ENCODE measurements at places on chromosomes 3 and 15.
A peak's percentile ranks its signal among the peaks of the same experiment; 100 is the strongest.

- no peak for DNase-seq
Measured at GRCh38 chr3:144692488-144692887, 720.9 kb downstream of the DIPK2A start.

DNA sequence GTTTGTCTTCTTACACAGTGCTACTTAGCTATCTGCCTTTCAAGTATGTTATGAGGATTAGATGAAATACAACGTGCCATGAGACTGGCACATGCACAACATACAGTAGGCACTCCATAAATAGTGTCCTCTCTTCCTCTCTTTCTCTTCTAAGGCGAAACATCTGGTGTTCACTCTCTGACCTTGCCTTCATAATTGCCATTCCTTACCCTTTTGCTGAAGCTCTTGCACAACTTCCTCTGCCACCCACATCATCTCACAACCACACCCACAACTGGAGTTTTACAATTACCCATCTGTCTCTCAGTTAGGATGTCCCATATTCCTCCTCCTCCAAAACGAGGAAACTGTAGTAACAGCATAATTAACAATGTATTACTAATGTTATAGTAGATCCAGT is 26.4 kb upstream of the ACP3 start:
- no peak for DNase-seq

DNA sequence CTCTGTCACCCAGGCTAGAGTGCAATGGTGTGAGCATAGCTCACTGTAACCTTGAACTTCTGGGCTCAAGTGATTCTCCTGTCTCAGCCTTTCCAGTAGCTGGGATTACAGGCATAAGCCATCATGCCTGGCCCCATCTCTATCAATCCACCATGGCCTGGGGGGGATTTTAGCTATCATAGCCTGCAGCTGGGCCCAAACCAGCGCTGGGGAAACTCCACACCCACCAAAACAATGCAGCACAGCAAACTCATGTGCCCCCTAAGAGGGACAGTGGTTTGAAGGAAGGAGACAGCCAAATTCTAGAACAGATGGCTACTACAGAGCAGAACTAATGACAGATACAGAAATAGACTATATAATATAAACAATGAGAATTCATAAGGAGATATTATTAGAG is 13.8 kb upstream of the NSMCE3 start:
- DNase-seq = no peak

GRCh38 chr3:48273594-48274211 is 32.8 kb downstream of the ZNF589 start:
- DNase-seq = peak; percentile 39

DNA sequence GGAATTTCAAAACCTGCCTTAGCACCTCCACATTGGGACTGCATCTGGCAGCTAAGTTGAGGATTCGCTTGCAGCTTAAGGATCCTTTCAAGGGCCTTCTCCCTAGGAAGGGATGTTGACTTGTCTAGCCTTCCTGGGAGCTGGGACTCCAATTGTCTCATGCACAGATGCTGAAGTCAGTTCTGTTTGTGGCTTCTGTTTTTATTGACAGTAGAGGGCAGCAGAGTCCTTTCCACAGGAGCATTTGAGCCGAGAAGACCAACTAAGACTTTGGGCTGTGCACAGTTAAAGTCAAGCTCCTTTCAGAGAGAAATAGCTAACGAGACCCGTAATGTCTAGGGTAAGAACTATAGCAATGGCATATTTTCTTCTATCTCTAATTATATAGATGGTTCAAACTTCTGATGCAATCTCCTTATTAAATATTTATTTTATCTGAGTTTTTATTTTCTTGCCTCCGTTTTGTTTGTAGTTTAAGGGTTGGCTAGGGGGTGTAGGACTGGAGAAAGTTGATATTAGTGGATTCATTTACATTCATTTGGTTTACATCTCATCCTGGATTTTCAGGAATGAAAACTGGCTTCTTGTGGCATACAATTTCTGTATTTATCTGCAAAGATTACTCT is 59.7 kb upstream of the KBTBD8 start:
- peak; percentile 13 for DNase-seq

- no peak for DNase-seq
Measured at GRCh38 chr15:65336493-65337435, 32.3 kb downstream of the RNU5B-1 start.

- DNase-seq = no peak
Measured at GRCh38 chr3:33544126-33544525, 103.9 kb upstream of the UBP1 start.

DNA sequence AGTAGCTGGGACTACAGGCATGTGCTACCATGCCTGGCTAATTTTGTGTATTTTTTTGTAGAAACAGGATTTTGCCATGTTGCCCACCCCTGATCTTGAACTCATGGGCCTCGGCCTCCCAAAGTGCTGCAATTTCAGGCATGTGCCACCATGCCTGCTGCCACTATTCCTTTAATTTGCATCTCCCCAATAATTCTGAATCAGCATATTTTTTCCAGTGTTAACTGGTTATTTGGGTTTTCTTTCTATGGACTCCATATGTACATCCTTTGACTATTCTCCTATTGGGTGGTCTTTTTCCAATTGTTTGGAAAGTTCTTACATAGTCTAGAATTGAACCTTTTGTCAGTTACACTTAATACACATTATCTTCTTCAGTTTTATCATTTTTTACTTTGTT is 28.1 kb downstream of the HLTF start:
- no peak for DNase-seq

DNA sequence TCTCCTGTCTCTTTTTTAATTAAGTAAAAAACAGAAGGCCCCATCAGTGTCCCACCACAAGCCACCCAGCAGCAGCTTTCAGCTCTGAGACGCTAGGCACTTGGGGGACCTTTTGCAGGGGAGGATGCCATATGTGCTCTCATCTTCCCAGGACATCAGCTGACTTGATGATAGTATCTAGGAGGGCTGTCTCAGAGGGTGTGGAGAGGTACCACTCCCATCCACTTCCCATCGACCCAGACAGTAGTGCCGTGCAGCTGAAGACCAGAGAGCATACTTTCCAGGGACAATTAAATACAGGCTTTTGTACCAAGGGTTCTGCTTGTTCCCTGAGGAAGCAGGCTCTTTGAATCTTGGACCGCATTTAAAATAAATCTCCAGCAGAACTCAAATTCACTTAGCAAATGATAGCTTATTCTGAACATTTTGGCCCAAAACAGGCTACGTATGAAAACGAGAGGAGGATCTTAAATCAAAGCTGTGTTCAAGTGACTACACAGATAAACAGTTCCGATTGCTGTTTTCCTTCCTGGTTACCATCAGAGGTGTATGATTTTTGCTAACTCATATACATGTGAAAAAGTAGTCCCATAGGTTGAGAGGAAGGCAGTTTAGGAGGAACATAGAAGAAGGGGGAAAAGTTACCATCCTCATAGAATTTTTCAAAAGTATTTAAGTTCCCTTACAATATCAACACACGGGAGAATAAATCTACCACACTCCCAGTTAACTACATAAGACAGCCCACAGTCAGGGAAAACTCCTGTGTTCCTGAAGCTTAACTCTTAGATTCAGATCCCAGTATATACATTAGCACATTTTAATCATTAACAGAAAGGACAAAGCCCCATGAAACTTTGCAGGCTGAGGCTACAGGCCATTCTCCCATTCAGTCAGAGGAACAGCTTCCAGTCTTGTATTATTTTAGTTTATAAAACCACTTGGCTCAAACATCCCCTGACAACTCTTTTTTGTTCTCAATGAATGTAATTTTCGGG is 9.5 kb downstream of the WNT5A start:
- no peak for DNase-seq

- no peak for DNase-seq
Measured at GRCh38 chr3:187661267-187661666, 8.9 kb downstream of the SST start.

DNA sequence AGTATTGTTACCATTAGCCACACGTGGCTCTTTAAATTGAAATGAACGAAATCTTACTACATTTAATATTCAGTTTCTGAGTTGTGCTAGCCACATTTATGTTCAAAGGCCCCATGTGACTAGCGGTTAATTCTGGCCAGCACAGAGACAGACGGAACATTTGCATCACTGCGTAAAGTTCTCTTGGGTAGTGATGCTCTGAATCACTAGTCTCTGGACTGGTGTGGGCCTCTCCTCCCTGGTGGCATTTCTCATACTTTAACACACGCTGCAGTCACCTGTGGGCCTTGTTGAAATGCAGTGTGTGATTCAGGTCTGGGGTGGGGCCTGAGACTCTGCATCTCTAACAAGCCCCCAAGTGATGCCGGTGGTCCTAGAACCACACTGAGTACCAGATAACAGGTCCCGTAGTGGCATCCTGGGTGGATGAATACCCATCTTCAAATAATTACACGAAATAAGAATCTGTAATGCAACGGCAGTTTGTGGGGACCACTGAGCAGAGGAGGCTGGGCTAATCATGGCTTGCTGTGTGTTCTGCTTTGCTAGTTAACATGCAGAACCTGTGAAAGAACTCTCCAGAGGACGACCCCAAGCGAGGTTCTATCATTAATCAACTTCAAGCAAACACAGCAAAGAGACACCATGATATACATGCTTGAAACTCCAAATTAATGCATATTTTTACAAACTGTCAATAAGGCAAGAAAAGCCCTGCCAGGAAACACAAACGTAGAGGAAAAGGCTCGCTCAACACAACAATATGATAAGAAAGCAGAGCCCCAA is 623.8 kb downstream of the FOXP1 start:
- no peak for DNase-seq

DNA sequence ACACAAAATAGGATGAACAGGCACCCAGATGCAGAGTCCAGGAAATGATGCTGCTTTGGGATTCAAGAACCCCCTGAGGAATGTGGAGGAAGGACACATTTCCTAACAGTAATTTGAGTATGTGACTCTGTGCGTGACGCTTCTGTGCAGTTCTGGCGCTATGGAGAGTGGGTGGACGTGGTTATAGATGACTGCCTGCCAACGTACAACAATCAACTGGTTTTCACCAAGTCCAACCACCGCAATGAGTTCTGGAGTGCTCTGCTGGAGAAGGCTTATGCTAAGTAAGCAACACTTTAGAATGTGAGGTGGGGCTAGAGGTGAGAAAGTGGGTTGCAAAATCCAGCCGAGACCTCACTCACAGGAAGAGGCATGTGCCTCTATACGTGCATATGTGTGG is 28.3 kb downstream of the CAPN3 start:
- no peak for DNase-seq

- DNase-seq = no peak
Measured at GRCh38 chr3:17091910-17092582, 207.3 kb downstream of the PLCL2 start.

- no peak for DNase-seq
Measured at GRCh38 chr3:86109434-86109833, 881.5 kb downstream of the VGLL3 start.

DNA sequence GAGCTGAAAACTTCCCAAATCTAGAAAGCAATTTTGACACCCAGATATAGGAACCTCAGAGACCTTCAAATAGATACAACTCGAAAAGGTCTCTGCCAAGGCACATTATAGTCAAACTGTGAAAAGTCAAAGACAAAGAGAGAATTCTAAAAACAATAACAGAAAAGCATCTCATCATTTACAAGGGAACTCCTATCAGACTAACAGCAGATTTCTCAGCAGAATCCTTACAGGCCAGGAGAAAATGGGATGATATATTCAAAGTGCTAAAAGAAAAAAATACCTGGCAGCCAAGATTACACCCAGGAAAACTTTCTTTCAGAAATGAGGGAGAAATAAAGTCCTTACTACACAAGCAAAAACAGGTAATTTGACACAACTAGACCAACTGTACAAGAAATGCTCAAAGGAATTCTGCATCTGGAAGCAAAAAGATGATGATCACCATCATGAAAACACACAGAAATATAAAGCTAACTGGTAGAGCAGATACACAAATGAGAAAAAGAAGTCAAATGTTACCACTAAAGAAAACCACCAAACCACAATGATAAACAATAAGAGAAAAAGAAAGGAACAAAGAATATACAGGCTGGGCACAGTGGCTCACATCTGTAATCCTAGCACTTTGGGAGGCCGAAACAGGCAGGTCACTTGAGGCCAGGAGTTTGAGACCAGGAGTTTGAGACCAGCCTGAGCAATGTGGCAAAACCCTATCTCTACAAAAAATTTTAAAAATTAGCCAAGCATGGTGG is 50.4 kb downstream of the ADAM10 start:
- DNase-seq = no peak

DNA sequence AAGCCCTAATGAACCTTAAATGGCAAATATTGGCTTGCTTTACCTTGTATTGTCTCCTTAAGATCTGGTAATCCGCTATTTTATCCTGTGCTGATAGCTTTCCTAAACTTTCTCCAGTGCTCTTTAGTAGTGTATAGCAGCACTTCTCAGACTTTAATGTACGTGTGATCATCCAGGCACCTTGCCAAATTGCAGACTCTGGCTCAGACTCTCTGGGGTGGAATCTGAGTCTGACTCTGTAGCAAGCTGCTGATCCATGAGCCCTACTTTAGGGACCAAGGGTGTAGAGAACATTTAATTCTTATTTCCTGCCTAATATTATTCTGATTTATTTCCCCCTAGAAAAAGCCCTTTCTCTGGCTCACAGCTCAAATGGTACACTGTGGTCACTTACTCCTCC is 518.8 kb upstream of the ZNF385D start:
- DNase-seq = no peak

DNA sequence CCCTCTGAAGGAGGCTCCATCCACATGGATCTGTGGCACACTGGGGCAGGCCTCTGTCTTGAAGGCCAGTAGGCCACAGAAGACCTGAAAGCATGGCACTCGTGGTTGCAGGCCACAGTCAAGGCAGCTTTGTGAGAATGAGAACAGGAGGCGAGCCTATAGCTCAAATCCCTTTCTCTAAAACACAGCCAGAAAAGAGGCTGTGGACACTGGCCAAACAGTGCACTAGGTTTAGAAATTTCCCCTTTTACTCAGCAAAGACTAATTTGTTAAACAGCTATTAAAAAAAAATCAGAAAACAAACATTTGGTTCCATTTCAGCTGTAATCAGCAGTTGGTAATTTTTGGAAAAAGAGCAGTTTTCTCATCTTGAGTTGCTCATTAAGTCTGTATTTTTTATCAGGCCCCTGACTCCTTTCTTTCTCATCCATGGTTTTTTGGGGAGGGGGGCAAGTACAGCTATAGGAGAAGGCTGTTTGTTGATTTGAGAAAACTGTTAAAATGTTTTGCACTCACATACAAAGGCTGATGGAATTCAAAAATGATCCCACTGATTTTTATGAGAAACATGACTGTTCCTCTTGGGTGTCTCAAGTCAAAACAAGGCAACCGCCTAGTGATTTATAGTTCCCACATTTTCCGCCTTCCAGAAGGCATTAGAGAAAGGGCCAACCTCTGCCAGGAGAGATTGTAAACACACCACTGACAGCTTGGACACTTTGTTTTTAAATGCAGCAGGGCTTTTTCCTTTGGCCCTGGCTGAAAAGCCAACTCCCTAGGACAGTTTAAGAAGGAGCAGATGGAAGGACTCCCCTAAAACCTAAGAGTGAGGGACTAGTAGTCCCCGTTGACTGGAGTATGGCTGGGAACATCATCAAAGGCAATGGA is 28.1 kb downstream of the PARP16 start:
- no peak for DNase-seq

GRCh38 chr3:31503456-31503855 is 29.3 kb upstream of the STT3B start:
- DNase-seq = no peak

- DNase-seq = no peak
Measured at GRCh38 chr15:57861034-57861638, 154.6 kb downstream of the POLR2M start.

- DNase-seq = no peak
Measured at GRCh38 chr15:56808160-56808559, 74.9 kb upstream of the ZNF280D start.

- DNase-seq = no peak
Measured at GRCh38 chr3:13158871-13159270, 85.6 kb upstream of the IQSEC1 start.

All from stimulated activated CD4-positive, alpha-beta T cell treated with anti-CD3 and anti-CD28 coated beads, Interleukin-2, amount 100 ng/mL, for 4 hours (primary cell).